ENCODE measurements at places on chromosomes 1 and 21. TPM values are rescaled to one million over a fixed set of nuclear protein-coding genes. Genes with fewer than 3 reads are reported as not detected.

Gene LRIG2
- 17.5 TPM for total RNA-seq

Gene HSPA6
- 0.45 TPM for total RNA-seq

Gene ZNF670
- total RNA-seq, result 2.0 TPM

Gene PARS2
- total RNA-seq, result 3.8 TPM

Measured in fibroblast of the aortic adventitia (primary cell).